ENCODE measurements at places on chromosomes 4 and X.

DNA sequence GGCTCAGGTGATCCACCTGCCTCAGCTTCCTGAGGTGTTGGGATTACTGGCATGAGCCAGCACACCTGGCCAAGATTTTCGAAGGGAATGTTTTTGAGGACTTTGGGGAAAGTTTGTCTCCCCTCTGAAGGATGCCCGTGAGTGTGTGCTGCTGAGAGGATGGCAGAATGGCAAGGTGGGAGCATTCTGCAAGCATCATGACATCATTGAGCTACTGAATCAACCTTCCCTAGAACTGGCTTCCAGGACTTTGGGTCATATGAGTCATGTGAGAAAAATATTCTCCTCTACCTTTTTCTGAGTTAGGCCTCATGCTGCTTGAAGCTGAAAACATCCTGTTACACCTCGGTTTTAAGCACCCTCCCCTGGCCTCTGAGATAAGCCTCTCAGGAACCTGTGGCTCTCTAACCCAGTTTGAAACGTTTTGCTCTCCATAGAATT is 31.0 kb downstream of the TMEM131L start:
- no peak for DNase-seq

DNA sequence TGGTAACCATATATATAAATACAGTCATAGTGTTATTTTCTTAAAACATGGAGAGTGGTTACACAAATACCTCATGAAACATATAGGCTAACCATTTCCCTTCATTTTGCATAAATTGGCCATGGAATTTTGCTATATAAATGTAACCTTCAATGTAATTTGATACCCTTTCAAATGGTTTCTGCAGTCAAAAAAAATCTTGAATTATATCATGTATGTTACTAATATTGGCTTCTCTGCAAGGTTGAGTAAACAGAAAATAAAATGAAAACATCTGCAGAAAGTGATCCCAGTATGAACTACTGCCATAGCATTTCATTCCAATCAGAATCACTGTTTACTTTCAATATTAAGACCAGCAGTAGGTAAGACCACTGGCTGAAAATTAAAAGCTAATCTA is 1165.9 kb upstream of the TENM3 start:
- DNase-seq: no peak

- no peak for DNase-seq
These were observed 5.9 kb downstream of the IRAK1 start for GRCh38 chrX:154013614-154014360.

GRCh38 chr4:18961266-18961665 is 939.7 kb upstream of the LCORL start:
- DNase-seq: no peak

GRCh38 chrX:39613997-39614679 is 483.6 kb downstream of the BCOR start:
- no peak for DNase-seq

Measured in testis (tissue), 5 donors.